ENCODE measurements at places on chromosomes 7 and 10.

DNA sequence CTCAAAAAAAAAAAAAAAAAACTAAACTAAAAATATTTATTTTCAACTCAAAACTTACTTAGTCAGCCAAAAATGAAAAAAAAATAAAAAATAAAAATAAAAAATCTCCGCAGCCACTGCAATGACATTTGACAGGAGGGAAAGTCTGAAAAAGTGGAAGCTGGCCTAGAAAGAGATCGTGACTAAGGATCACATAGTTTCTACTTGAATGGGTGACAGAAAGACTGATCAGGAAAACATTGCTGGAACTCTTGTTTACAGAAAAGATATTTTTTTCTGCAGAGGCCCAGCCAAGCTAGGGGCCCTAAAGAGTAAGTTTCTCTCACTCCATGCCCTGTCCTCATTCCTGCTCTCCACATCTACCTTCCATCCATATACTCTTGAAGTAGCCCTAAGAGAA lies 92.8 kb upstream of the KCND2 start:
- no peak for DNase-seq

DNA sequence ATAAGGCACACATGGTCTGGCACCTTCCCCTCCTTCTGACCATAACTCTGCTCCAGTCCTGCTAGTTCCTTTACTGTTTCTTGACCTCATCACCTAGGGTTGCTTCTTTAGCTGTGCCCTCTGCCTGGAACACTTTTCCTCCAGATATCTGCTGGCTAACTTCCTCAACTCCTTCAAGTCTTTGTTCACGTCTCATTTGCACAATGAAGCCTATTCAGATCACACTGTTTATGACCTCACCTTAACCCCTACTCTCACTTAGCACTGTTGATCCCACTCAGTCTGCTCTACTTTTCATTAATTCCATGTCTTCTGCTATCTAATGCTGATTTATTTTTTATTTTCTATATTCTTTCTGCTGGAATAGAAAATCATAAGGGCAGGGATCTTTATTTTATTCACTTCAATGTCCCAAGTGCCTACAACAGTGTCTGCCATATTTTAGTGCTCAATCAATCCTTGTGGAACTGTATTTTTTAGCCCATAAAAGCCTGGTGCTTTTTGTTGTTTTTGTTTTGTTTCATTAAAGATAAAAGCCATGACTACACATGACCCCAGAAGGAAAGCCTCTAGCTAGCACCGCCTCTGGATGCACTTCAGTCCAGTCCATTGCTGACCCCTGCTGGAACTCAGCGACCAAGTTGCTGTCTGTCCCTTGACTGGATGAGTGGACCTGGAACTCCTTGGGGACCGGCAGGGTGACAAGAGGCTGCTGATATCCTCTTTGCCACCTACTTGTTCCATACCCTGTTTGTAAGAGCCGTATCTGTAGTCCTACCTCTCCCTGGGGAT lies 12.3 kb downstream of the KLF14 start:
- no peak for DNase-seq

DNA sequence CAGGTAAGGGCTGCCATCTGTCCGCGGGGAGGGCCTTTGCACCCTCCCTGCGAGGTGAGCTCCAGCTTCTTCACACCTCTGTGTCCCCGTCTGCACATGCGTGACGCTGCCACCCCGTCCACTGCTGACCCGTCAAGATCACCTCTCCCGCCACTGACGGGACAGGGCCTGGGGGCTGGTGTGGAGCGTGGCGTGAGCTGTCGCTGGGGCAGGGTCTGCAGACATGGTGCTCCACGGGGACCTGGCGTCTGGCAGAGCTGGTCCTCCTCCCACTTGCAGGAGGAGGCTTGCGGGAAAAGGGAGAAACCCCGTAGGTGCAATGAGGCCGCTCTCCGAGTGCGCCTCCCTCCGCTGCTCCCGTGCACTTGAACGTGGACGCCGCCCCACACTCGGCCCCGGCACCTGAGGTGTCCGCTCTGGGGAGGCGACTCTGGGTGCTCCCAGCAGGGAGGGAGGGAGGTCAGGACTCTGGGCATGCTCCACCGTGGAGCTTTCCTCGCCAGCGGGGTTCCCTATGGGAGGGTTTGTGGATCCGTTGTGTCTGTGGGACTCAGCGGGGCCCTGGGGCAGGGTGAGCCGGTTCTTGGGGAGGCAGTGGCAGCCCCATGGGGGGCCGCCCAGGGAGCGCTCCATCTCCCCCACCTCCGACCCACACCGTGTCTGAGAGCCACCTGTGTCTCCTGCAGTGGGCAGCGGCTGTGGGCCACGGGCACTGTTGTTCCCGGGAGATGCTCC lies 17.6 kb upstream of the DPYSL4 start:
- DNase-seq: no peak

DNA sequence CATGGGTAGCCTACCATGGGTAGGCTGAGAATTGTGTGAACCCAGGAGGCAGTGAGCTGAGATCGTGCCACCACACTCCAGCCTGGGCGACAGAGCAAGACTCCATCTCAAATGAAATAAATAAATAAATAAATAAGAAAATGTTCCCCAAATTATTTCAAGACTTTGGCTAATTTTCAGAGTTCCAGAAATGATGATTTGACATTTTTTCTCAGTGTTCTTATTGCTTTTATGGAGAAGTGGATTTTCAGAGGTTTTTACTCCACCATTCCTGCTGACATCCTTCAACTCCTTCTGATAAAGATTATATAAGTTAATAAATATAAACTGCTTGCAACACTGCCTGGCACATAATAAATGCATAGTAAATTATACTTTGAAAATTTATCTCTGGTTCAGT lies 80.4 kb upstream of the PRKCQ start:
- no peak for DNase-seq

DNA sequence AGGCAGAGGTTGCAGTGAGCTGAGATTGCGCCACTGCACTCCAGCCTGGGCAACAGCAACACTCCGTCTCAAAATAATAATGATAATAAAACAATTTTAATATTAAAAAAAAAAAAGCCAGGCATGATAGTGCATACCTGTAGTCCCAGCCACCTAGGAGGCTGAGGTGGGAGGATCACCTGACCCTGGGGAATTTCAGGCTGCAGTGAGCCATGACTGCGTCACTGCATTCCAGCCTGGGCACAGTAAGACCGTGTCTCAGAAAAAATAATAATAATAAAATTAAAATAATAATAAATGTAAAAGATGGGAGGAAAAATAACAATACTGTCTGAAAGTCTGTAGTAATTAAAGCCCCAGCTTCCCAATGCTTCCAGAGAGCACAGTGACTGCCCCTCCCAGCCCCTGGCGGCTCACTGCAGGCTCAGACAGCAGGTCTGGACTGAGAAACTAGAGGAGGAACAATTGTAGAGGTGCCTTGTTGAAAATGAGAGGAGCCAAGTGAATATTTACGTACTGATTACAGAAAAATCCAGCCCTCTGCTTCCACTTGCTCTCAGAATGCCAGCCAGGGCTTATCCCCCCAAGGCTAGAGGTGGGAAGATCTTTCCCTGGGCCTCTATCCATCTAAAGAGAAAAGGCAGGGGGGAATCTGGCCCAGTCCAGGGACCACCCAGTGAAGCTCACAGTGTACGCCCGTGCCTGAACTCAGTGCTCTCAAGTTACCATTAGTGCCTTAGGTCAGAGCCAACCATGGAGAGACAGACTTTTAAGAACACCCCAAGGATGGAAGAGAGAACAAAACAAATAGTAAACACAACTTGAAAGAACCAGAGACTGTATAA lies 112.8 kb downstream of the PARD3 start:
- no peak for DNase-seq

DNA sequence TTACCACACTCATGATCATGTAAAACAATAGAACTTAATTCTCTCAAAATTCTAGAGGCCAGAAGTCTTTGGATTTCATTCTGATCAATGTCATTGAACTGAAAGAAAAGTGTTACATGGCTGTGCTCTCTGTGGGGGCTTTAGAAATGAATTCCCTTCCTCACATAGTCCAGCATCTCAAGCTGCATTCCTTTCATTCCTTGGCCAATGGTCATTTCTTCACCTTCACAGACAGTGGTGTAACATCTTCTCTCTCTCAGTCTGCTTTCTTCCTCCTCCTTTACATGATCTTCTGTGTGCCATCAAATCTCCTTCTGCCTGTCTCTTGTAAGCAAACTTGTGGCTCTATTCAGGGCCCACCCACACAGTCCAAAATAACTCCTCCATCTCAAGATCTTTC lies 735.3 kb downstream of the SUGCT start:
- DNase-seq: no peak

DNA sequence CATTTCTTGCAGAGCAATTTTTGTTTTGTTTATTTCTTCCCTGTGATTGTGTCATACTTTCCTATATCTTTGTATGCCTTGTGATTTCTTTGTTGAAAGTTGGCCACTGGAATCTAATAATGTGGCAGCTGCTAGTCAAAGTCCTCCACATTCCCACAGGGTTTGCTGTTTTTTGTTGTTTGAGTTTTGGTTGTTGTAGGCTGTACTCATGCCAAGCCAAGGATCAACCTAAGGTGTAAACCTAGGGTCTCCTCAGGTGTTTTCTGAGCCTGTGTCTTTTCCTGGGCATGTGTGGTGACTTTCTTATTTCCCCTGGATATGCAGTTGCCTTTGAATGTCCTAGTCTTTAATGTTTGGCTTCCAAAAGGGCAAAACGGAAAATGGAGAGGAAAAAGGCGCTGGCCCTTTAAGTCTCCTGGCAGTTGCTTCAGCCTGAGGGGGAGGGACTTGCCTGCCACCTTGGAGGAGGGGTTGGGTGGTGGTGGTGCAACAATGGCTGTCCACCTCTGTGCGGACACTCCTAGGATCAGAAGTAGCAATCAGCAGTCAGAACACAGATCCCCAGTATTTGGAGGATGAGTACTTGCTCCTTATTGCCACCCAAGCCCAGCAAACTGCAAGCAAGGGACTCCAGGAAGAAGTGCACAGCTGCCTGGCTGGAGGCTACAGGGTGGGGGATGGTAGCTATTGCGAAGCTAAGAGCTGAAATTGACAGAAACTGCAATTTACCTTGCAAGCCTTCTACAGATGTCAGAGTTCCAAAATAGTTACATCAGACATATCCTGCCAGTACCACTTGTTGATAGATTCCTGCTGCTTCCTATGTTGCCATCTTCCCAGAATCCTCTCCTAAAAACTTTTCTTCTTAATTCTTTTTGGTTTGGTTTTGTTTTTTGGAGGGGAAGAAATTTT lies 5.6 kb upstream of the ZNF518A start:
- no peak for DNase-seq

DNA sequence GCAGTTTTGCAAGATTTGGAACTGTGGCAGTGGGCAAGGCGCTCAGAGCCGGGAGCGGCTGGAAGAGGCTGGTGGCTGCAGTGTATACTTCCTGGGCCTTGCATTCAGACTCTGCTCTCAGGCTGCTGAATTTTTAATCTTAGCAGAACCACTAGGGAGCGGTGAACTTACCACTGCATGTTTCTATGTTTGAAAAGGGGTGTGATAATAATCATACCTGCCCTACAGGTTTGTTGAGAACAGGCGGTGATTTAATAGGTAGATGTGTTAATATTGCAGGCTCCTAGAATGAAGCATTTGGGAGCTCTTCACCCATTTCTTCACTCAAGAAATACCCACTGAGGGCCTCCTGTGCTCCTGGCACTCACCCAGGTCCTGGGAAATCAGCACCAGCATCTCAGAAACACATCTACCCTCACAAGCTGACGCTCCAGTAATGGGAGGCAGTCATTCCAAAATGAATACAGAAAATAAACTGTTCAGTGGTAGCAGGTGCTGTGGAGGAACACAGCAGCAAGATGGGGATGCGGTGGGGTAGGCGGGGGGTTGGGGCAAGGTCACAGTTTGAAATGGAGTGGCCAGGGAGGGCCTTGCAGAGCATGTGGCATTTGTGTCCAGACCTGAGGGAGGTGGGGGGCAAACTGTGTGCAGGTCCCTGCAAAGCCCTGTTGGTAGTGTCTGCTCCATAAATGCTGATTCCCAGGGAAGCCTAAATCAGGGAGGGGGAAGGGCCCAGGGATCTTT lies 41.0 kb downstream of the VWA2 start:
- no peak for DNase-seq

DNA sequence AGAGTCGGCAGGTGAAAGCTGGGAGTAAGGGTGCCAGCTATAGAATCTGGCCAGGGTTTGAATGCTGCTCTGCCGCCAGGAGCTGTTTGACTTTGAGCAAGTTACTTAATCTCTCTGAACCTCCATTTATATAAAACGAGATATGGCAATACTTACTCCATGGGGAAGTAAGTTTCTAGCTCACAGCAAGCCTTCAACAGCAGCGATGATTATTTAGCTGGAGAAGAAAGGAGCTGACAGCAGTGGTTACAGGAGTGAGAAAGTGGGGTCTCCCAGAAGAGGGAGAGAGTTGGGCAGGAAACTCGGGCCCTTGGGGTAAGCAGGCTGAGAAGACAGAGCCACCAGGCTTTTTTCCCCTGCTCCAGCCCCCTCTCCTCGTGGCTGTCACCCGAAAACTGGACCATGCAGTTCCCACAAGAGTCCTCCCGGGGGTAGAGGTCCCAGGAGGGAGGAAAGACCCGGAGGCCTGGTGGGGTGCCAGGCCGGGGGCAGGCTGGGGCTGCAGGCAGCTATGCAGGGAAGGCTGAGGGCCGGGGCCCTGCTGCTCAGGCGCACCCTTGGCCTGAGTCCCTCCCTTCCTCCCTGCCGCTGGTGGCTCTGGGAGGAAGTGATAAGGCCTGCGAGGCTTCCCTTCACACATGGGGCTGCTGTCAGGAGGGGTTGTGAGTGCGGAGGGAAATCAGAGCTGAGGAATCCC lies 3.5 kb downstream of the NOS3 start:
- no peak for DNase-seq

DNA sequence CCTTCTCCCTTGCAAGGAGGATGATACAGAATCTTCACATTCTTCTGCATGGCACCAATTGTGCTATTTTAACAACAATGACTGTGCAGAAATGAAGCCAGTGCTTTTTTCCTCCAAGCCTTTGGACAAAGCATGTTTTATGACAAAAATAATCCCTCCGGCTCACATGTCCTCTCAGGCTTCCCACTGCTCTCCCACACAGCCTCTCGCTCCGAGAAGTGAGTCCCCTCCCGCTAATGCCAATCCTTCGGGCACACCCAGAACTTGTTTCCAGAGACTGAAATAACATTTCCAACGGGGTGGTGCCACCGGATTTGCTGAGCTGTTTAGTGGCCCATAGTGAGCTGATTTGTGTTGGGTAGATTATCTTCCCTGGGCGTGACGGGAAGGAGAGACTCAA lies 35.8 kb downstream of the RBM17 start:
- no peak for DNase-seq

GRCh38 chr10:114393482-114393881 lies 10.8 kb downstream of the AFAP1L2 start:
- no peak for DNase-seq

DNA sequence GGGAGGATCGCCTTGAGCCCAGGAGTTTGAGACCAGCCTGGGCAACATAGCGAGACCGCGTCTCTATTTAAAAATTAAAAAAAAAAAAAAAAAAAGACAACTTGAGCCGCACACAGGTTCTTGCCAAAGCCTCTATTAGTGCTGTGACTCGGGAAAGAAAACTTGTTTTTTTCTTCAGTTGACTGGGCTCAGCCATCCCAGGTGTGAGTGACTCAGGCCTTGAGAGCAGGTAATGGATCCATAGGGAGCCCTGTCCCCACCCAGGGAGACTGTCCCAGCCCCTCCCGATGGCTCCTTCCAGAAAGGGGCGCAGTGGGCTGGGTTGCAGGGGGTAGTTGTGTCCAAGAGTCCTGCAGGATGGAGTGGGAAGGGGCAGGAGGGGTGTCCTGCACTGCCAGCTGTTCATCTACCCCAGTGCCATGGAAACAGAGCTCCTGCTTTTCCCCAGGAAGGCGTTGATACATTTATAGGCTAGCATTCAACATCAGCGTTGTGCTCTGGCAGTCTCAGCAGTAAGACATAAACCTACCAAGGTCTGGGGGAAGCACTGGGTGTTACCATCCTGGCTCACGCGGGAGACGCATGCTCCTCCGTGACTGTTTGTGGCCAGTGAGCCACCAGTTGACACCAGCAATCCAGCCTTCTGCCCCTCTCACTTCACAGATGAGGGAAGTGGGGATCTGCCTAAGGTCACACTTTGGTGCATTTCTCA lies 126.6 kb downstream of the CUX1 start:
- no peak for DNase-seq
